Fibroblast of skin of back (primary cell): ENCODE measurements at places on chromosomes 4 and X.

DNA sequence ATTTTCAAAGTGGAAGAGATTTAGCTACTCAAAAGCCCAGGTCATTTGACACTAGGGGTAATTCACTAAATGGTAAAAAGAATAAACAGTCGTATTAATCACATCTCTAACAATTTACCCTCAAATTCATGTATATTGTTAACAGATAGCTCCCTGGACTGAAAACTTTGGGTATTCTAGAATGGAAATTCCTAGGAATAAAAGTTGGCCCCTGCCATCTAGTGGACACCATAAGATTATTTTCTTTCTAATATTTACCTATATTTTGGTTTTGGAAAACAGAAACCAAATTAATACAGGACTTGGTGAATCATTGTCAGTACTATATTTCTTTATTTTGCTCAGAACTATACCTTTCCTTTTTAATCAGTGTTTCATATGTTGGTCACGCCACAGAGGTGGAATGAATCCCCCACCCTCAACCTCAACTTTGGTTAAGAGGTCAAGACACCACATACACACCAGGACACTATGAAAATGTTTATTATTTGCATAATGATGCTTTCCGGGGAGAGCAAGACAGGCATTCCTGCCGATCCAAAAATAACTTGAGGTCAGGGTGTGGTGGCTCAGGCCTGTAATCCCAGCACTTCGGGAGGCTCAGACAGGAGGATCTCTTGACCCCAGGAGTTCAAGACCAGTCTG, 96.2 kb upstream of the APOOL start:
- peak; percentile 2 for DNase-seq

- no peak for DNase-seq
Measured at GRCh38 chr4:167282171-167282864, 48.0 kb upstream of the SPOCK3 start.

DNA sequence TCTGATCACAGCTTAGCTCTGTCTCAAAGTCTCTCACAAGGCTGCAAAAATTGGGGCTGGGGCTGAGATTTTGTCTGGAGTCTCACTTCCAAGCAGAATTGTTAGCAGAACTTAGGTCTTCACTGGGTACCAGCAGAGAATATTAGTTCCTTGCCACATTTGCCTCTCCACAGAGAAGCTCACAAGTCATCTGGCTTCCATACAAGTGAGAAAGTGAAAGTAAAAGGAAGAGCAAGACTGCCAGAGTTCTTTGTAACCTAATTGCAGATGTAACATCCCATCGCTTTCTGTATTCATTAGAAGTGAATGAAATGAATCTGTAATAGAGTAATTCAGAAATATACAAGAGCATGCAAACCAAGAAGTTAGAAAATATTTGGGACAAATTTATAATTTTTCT, 624.1 kb upstream of the GNPDA2 start:
- DNase-seq = peak; percentile 13

- peak; percentile 28 for DNase-seq
Measured at GRCh38 chr4:126144543-126145237, 829.9 kb downstream of the FAT4 start.

GRCh38 chr4:86563416-86563815, 30.7 kb upstream of the PTPN13 start:
- peak; percentile 65 for DNase-seq

DNA sequence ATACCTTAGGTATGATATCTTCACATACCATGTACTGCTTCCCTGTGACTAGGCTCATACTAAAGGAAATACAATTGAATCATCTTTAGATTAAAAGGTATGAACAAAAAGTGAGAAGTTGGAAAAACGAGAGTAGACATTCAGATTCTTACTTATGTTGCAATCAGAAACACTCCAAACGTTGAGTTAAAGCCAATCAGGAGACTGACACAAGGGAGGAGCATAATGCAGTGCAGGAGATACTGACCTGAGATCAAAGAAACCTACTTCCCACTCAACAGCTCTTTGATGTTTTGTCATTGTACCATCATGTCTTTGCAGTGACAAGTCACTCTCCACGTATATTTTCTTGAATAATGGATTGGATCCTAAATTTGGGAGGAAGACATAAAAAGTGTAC, 8.9 kb upstream of the PCDH18 start:
- no peak for DNase-seq

GRCh38 chr4:62130637-62131036, 930.5 kb downstream of the ADGRL3 start:
- no peak for DNase-seq

GRCh38 chr4:8557151-8558076, 22.8 kb upstream of the GPR78 start:
- peak; percentile 11 for DNase-seq

DNA sequence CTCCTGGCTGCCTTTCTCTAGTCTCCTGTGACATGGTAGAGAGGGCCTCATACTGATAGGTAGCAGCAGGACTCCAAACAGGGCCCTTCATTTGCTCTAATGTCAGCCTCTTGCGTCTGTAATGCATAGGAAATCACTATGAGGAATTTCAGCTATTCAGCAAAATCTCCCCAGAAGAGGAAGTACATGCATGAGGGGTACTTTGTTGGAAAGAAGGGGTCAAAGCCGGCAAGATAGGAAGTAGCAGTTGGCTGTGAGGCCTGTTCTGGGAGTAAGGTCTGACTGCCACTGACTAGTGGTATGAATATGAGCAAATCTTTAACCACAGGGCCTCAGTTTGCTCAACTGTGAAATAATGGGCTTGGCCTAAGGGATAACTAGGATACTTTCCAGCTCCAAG, 283.2 kb downstream of the ARHGAP10 start:
- no peak for DNase-seq

DNA sequence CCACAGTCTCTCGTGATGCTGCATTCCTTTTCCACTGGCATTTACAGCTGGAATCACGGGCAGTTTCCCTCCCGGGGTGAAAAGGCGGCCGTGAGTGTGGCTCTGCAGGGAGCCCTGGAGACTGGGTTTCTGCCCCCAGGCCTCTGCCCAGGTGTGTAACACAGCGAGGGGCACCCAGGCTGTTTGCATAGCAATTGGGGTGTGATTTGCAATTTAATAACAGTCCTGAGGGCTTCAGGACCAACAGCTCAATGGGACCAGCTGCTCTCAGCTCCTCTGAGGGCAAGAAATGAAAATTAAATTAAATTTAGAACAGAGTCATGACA, 99.0 kb upstream of the SHOX start:
- DNase-seq = no peak

- no peak for DNase-seq
Measured at GRCh38 chrX:19791562-19791961, 95.8 kb downstream of the SH3KBP1 start.

DNA sequence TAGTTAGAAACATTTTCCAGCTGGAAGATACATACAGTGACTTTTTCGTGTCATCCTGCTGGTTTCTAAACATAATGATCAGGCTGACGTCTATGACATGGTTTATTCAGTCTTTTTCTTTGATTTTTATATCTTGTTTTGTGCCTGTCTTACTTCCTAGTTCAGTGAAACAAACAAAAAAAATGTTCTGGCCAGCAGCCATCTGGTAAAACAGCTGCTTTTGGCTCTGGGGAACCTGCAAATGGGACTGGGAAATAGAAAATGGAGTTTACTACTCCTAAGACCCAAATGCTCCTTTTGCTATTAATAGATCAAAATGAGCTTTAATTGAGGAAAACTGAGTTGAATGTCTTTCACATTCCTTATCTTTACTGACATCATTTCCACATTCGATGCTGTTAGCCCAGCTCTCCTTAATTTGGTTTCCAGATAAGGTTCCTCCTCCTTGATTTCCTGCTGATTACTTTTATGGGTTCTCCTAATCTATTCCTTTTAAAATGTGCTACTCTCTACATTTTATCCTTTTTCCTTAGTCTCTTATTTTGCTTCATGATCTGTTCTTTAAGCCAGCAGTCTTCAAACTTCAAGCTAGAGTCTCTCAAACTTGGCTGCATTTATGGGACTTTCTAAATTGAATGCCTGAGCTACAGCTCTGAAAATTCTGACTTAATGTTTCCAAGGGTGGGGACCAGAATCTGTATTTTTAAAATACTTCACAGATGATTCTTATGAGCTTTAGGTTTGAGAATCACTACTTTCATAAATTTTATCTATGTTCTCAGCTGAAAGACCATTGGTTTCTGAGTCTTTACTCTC, 499.5 kb downstream of the ANKRD50 start:
- DNase-seq = no peak

DNA sequence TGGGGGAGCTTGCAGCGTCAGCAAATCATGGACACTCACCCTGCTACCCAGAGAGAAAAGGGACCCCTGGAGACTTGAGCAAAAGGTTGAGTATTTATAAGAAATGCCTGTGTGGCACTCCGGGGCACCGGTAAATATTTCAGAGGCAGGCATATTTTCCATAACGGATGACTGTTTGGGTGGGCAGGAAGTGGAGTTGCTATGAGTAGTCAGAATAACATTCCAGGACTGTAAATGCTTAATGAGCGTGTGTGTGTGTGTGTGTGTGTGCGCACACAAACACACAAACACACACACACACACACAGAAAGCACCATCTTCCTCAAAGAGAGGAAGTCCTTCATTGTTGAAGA, 74.6 kb downstream of the MXRA5 start:
- peak; percentile 92 for DNase-seq

- peak; percentile 18 for DNase-seq
Measured at GRCh38 chrX:19625612-19626011, 110.3 kb upstream of the MAP3K15 start.

GRCh38 chr4:16056681-16057385, 27.0 kb downstream of the PROM1 start:
- no peak for DNase-seq

GRCh38 chr4:89929425-89930159, 34.9 kb downstream of the MMRN1 start:
- no peak for DNase-seq

- DNase-seq = peak; percentile 90
Measured at GRCh38 chr4:5747738-5748375, 36.9 kb downstream of the EVC start.

DNA sequence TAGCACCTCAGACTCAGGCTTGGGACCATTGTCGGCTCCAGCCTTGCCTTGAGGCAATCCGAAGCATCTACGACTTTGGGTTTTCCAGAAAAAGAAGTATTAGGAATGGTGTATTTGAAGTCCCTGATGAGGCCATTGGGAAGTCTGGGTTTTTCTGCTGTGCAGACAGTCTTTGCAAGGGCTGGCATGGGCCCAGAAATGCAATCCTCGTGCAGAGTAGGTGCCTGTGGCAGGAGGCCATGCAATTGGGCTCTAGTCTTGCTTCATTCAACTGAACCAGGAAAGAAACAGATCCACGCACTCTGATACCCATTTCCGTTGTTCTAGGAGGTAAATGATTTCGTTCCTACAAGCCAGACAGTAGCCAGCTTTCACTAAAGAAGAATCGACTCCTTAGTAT, 12.4 kb downstream of the ZFP92 start:
- DNase-seq = no peak

DNA sequence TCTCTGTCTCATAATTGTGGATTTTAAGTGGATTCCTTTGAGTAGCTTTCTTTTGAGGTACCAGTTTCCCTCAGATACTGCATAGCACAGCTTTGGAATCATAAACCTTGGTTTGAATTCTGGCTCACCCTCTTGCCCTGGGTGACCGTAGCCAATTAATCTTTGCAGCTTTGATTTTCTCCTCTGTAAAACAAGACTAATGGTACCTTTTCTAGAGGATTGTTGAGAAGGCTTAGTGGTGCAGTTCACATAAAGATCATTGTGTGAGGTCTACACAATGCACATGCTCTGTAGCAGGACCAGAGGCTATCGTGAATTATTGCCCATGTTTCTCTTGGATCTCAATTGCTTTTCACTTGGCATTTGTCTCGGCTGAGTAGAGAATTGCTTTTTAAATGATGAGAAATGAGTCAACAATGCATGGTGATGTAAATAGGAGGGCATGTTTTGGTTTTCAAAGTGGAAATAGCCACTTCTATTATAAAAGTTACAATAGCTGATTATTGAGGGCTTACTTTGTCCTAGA, 47.9 kb downstream of the TMEM131L start:
- peak; percentile 86 for DNase-seq

GRCh38 chr4:102761296-102761701, 531 bp upstream of the MANBA start:
- no peak for DNase-seq

DNA sequence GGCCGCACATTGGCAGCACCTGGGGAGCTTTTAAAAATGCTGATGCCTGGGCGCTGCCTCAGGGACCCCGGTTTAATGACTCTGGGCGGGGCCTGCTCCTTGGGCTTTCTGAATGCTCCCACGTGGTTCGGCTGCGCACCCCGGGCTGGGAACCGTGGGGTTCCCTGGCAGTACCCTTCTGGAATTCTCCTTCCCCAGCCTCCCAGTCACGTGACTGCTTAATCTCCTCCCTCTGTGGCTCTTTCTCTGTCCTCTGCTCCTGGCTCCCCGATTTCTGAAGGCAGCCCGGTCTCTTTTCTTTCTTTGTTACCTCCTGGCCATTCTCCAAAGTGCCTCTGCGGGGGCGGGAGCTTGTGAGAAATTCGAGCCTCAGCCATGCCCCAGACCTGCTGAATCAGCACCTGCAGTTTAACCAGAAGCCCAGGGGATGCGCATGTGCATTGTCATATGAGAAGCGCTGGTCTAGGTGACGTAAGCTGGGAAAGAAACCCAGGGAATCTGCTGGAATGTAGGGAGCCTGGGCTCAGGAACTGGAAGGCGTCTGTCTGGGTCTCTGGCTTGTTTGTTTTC, 16.6 kb downstream of the CLCN4 start:
- DNase-seq = peak; percentile 92

GRCh38 chr4:165506849-165507248, 128.0 kb downstream of the CPE start:
- DNase-seq = no peak

- DNase-seq = peak; percentile 51
Measured at GRCh38 chrX:103376118-103376978, at the start of gene BEX3. Gene BEX3 (plus strand): TSS chrX:103376538. CDS start chrX:103377522, 984 bp downstream.

DNA sequence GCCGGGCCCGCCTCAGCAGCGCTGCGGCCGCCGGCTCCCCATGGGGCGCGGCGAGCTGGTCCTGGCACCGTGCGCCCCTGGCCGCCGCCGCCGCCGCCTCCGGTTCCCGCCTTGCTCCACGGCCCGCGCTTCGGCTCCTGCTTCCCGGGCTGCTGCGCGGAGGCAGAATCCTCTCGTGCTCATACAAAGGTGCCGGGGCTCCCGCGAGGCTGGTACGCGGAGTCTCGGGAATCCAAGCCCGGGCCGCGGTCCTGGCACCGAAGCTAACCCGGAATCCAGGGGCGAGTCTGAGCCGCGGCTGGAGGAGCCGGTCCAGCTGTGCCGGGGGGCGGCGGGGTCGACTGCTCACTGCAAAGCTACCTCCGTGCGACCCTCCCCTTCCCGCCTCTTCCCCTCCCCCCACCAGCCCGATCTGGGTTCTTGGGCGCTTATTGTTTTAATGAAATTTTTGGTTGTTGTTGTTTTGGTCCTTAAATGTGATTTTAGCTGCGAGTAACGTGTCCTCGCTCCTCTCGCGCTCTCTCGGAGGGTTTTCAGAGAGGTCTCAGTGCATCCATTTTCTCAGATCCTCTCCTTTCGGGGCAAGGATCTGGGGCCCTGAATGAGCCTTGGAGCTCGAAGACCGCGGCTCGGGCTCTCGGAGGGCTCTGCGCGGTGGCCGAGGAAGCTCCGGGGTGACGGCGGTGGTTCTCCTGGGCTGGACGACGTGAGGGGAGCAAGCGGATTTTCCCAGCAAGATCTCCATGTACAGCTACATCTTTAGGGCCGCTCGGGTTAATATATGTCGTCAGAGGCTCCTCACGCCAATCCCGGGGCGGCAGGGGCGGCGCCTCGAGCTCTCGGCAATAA, at the start of gene HAND2:
TSS of gene HAND2 (minus strand) at position 753 of the 849 bp plus-strand sequence. CDS start 940 bp downstream, outside the sequence.
- peak; percentile 30 for DNase-seq

- no peak for DNase-seq
Measured at GRCh38 chrX:70694339-70695122, 214.0 kb downstream of the TEX11 start.

- DNase-seq = no peak
Measured at GRCh38 chr4:148481636-148482035, 39.4 kb upstream of the NR3C2 start.

- no peak for DNase-seq
Measured at GRCh38 chr4:106104276-106104675, 209.0 kb downstream of the NPNT start.
